ENCODE measurements at places on chromosomes 12 and 14.

DNA sequence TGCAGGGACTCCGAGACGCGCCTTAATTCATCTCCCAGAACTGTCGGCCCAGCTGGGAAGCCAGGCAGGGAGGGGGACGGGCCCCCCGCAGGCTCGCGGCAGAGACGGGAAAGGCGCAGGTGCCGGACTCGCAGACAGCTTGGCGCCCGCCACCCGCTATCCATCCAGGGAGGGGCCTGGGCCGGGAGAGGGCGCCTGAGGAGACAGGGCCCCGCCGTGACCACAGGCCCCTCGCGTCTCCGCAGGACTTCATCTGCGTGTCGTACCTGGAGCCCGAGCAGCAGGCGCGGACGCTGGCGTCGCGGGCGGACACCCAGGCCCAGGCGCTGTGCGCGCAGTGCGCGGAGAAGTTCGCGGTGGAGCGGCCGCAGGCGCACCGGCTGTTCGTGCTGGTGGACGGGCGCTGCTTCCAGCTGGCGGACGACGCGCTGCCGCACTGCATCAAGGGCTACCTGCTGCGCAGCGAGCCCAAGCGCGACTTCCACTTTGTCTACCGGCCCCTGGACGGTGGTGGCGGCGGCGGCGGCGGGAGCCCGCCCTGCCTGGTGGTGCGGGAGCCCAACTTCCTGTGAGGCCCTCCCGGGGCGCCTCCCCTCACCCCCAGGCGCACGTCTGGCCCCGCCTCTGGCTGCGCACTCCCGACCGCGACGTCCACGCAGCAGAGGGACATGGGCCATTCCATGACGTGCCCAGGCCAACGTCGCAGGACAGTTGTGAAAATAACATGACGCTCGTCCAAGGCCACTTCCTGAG is 60.6 kb downstream of the LGMN start:
- DNase-seq = no peak

DNA sequence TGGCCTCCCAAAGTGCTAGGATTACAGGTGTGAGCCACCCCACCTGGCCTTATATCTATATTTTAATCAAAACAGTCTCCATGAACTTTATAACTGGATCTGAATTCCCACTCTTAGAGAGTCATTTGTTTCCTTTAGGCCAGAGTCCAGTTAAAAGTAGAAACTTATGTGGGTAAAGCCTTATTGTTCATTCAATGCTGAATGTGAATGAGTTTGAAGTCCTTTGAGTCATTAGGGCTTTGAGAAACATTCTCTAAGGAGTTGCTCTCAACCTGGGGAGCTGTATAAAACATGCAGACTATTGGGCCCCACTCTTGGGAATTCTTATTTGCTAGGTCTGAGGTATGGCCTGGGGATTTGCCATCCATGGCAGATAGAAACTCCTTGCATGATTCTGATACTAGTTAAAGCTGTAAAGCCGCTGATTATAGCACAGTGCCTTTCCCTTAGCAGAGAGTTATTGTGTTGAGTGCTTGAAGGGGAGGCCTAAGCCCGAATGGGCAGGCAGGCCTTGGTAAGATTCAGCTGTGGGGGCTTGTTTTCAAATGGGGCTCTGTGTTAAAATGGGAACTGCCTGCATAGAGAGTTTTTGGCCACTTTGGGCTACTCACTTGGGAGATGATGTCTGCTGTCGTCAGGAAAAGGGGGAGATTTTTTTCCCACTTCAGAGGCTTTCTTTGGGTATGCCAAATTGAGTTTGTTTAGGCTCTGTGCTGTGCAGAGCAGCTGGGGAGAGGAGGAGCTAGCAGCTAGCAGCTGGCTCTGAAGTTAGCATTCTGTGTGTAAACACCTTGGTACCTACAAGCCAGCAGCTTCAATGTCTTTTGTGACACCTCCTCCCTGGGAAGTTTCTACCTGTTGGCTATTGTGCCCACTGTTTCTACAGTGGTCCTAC is 117.5 kb downstream of the DACT1 start:
- DNase-seq = no peak

GRCh38 chr12:124397807-124398577 is 103.1 kb downstream of the RFLNA start:
- DNase-seq = no peak

DNA sequence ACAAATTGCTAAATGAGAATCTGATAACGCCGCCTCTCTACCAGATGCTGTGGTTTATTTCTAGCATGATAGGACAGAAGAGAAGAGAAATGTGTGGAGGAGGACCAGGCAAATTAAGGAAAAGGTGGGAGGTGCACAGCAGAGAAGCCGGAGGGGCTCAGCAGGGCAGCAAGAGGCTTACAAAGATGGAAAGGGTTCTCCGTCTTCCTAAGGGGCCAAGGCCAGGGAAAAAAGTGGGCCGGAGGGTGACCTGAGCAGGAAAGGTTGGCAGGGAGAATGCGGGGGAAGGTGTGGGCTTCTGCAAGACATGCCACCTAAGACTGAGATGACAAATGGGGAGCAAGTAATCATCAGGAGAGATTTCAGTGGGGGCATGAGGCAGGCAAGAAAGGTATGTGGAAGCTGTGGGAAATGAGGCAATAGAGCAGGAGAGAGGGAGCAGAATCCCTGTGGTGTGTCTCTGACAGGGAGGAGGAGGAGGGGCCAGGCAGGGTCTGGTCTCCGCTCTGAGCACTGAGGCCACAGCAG is 18.7 kb downstream of the MANSC1 start:
- DNase-seq = no peak

DNA sequence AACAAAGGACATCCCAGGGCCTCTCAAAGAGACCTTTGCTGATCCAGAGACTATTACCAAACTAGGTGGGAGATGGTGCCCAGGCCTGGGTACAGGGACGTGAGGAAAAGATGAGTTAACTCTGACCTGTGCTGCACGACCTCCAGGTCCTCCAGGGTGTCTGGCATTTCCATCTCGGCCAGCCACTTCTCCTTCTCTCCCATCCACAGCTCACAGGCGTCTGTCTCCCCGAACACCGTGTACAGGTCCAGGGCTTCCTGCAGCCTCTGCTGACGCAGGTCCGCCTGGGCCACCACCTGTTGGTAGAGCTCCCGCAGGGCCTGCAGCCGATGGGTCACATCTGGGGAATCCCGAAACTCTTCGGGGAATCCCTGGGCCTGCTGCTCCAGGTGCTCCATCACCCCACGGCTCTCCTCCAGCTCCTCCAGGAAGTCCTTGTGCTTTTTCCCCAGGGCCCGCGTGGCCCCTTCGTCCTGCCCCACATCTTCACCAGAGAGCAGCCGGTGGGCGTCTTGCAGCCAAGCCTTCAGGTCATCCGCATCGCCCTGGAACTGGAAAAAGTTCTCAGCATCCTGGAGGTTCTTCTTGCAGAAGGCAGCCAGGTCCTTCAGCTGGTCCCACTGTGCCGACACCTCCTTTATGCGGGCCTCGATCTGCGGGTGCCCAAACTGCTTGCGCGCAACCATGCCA is 86.7 kb downstream of the SPTB start:
- DNase-seq = no peak

DNA sequence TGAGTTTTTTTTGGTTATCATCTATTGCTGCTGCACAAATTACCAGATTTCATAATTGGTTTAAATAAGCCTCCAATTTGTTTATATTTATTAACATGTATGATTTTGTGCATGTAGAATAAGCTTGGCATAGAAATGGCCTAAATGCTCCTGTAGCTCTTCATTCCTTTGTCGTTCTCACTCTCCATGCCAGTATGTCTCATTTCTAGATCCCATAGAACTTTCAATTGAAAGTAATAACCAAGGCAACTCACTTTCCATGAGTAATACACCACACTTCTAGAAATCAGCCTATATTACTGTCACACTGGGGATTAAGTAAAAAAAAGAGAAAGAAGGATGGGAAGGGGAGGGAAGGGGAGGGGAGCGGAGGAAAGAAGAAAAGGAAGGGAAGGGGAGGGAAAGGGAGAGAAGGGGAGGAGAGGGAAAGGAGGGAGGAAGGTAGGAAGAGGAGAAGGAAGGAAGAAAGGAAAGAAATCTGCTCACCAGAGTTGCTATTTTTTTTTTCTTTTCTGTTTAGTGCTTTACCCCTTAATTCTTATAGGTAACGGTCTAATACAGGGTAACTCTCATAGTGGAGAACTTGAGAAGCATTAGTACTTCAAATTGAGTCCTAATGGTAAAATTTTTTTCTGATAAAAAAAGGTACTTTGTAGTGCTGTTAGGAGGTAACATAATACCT is 45.6 kb downstream of the MDM2 start:
- DNase-seq = no peak

- DNase-seq = no peak
Measured at GRCh38 chr14:78535041-78535440, 364.9 kb downstream of the NRXN3 start.

- DNase-seq = no peak
Measured at GRCh38 chr14:91521061-91521640, 11.0 kb upstream of the PPP4R3A start.

GRCh38 chr12:58202933-58203718 is 261.8 kb downstream of the ATP23 start:
- DNase-seq = no peak

DNA sequence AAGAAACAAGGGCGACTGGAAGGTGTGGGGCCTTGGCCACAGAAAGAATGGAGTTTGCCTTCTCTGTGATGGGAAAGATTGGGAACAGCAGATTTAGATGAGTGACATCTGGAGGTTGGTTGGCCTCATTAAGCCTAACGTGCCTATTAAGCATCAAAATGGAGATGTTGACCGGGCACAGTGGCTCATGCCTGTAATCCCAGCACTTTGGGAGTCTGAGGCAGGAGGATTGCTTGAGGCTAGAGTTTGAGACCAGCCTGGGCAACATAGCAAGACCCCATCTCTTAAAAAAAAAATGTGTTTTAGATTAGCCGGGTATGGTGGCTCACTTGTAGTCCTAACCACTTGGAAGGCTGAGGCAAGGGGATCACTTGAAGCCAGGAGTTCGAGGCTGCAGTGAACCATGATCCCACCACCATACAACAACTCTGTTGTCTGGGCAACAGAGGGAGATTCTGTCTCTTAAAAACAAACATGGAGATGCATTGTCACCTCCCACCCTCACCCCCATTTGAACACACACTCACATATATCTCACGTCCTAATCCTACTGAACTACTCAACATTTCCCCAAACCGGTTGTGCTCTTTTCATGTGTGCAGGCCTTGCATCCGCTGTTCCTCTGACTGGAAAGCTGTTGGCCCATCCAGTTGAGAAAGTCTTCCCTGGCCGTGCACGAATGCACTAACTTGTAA is 172.1 kb downstream of the ETV6 start:
- no peak for DNase-seq

DNA sequence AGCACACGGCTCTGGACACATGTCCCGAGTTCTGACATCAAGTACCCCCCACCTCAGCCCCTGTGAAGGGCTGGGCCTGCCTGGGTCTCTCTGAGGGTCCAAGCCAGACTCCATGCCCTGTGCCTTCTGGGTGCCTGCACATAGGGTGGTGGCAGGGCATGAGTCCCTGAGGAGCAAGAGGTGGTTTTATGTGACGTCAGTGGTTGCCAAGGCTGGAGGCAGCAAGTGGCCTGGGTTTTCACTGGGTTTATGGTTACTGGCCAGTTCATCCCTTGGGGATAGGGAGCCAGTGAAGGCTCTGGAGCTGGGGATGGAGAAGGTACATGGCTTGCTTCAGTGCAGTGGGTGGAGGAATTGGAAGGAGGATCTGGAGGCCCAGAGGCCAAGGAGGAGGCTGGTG is 51.1 kb upstream of the EML1 start:
- no peak for DNase-seq

DNA sequence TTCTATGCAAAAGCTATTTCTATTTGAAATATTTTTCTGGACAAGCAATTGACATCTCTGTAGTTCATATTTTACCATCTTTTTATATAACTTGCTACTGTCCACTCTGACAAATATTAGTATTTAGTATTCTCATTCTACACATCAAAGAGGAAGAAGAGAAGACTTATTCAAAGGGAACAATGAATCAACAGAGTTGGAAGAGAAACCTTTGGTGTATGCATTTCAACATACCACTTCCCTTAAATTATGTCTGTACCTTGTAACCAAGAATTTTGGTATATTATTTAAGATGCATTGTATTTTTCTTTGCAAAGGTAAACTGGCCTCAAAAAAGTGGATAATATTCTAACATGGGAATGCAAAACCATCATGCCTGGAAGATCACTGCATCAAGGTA is 72.1 kb upstream of the DUSP6 start:
- DNase-seq = no peak

DNA sequence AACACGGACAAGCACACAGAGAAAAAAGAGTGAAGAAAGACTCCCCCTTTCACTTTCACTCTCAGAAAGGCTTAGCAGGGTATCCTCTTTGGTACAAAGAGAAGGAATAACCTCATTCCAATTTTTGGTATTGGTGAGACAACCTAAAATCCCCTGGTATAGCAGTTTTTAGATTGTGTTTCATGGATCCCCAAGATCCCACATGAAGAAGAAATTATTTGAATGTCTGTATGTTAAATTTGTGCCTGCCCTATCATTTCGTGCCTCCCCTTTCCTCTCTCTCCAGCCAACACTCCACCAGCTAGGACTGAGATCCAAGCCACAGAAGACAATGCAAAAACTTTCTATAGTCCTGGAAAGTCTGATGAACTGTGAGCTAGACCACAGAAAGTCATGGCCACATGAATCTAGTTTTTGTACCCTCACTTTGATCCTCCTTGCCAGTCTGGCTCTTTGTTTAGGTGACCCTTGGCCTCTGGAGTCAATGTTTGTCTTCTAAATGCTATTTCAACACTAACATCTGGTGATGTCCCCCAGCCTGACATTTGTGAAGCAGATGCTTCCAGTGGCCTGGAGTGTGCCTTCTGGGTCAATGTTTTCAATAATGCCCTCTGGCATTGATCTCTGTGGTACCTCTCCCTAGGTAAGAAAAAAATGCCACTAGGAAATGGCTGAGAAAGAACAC is 181.9 kb upstream of the BMP4 start:
- no peak for DNase-seq

GRCh38 chr12:100899301-100899700 is 104.7 kb downstream of the ANO4 start:
- no peak for DNase-seq

DNA sequence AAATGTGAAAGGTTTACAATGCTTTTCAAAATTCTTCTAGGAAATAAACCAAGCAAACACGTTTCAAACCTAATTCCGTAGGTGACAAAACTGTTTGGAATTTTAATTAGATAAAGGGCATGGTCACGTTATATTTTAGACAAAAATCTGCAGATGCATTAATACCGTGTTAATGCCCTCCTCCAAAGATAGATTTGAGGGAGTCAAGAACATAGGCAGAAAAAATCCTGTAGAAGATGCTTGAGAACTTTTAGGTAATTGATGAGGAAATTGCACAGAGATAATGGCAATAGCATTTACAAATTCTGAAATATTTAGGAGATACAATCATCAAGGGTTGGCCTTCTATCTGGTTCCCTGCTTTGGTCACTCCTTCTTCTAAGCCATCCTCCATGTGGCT is 212.6 kb downstream of the TMTC3 start:
- no peak for DNase-seq

GRCh38 chr14:76597387-76597786 is 163.9 kb upstream of the VASH1 start:
- no peak for DNase-seq

- peak; percentile 67 for DNase-seq
Measured at GRCh38 chr12:122886851-122887818, 8.8 kb downstream of the VPS37B start.

Measured in activated CD4-positive, alpha-beta T cell treated with anti-CD3 and anti-CD28 coated beads for 48 hours (primary cell).